ENCODE measurements at places on chromosomes 11 and 22.

GRCh38 chr11:13260201-13260962, 17.2 kb upstream of the BMAL1 start:
- DNase-seq, result no peak

DNA sequence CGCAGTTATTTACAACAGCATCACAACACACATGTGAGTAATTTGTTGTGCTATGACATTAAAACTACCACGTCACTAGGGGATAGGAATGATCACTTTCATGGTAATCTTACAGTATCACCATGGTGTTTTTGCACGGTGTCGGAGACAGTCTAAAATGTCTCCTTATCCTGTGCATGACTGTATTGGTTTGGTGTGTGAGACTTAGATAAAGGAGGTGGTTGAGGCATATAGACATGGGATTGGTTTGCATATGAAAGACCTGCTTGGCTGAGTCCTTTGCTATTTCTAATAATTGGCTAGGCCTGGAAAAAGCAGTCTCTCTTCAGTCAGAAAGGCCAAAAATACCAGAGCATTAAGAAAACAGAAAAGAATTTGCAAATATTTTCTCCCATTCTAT, 30.2 kb downstream of the MSANTD4 start:
- DNase-seq, result no peak

GRCh38 chr22:17733466-17733865, 40.8 kb downstream of the BID start:
- no peak for DNase-seq

GRCh38 chr11:99015634-99016454, 4.9 kb upstream of the CNTN5 start:
- DNase-seq, result peak; percentile 12

GRCh38 chr22:21697880-21698279, 32.1 kb downstream of the PPIL2 start:
- no peak for DNase-seq

- DNase-seq, result no peak
These were observed 140.7 kb upstream of the ANO3 start for GRCh38 chr11:26191193-26191592.

DNA sequence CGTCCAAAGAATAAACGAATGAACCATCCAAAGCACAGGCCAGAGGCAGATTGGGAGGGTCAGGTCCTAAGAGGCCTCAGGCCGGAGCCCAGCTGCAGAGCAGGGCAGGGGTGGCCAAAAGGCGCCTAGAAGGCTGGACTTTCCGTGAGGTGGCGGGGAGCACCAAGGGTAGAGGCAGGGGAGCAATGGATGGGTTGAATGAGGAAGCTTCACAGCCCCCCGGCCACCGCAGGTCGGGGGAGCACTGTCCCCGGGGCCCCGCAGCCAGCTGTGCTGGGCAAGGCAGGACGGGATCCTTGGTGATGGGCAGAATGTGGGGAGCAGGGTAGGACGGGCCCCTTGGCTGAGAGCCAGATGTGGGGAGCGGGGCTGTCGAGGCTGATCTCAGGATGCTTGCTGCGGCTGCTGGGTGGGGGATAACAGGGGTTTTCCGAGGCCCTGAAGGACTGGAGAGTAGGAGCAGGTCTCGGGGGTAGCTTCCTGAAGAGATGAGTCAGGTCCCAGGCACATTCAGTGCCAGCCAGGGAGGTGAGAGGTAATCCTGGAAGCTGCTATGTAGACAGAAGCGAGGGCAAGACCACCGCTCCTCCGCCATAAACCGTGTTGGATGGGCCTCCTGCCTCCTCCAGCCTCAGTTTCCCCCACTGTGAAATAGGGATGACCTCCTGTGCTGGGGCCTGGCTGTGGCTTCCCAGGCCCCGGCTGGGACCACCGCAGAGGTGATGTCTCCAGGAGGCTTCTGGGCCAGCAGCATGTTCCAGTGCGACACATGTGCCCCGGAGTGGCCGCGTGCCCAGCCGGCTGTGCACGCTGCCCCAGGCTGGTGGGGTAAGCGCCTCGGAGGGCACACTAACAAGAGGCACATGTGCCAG, 34.6 kb upstream of the KCNQ1OT1 start:
- DNase-seq, result no peak

- no peak for DNase-seq
These were observed 47.8 kb upstream of the BMAL1 start for GRCh38 chr11:13229711-13230318.

DNA sequence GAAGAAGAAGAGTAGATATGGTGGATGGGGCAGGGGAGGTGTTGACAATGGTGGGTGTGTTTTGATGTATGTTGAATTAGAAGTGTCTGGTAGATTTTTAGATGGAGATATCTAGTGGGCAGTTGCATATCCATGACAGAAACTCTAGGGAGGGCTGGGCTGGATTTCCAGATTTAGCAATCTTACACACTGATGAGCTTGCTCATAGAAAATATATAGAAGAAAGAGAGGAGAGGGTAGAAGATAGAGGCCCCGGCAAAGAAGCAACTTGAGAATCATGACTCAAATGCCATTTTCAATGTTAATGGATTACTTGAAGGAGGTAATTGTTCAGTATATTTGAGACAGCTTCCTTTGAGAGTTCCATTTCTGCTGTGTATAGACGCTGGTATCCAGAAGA, 8.2 kb downstream of the REXO2 start:
- DNase-seq, result no peak

GRCh38 chr11:104609311-104610085, 288.8 kb downstream of the CASP12 start:
- peak; percentile 51 for DNase-seq

DNA sequence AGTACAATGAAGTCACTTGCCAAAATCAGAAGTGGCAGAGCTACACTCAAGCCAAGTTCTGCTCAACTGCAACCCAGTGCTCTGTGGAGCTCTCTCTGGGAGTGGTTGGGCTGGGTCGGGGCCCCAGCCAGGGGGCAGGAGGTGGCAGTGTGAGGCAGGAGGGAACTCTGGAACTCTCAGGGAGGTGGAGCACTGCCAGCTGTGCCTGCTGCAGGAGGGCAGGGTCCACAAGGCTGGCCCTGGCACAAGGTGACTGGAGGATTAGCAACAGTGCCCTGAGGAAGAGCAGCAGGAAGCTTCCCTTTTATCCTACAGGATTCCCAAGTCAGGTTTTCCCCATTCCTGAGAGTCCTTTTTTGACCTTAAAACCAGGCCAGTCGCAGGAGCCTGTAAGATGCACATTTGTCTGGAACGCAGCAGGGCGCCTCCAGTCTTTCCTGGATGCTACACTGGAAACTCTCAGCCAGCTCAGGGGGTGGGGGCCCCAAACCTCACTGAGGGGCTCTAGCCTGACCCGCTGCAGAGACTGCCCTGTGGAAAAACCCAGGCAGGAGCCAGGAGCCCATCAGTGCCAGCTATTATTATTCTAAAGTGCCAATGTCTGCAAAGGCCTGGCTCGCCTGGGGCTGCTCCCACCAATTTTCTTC, 31.8 kb downstream of the DKK3 start:
- no peak for DNase-seq

- no peak for DNase-seq
These were observed 178.6 kb upstream of the NARS2 start for GRCh38 chr11:78753297-78753696.

GRCh38 chr11:59963733-59964132, at the start of gene OOSP4A:
TSS of gene OOSP4A (plus strand) at chr11:59964033. CDS start at chr11:59964033, 0 bp downstream.
- no peak for DNase-seq

- DNase-seq, result no peak
These were observed 1.2 kb upstream of the HSPA8 start for GRCh38 chr11:123062892-123063825.

- DNase-seq, result no peak
These were observed 5.1 kb downstream of the CHEK2 start for GRCh38 chr22:28736301-28737155.

GRCh38 chr11:2390091-2390724, 10.3 kb upstream of the TSSC4 start:
- DNase-seq, result peak; percentile 54

- DNase-seq, result no peak
These were observed 25.2 kb downstream of the MORC2 start for GRCh38 chr22:30943368-30943767.

GRCh38 chr11:106524436-106524835, 447.0 kb downstream of the AASDHPPT start:
- DNase-seq, result no peak

- no peak for DNase-seq
These were observed 7.4 kb downstream of the IFITM10 start for GRCh38 chr11:1742869-1743584.

DNA sequence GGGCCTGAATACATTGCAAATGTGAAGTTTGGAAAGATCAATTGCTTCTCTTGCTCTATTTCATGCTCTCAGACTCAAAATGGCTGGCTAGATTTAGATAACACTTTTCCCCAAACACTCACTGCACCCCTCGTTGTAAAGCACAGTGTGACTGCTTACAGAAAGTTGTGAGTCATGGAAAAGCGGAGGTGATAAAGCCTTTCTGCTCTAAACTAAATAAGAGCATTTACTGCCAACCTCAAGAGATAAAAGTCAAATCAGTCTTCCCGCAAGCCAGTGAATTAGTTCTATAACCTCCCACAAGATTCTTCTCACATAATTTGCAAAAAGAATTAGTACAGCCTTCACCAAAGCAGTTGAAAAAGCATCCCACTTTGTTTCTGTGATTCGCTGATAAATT, 168.7 kb downstream of the WT1 start:
- no peak for DNase-seq

GRCh38 chr11:107688322-107688918, 23.4 kb downstream of the SLN start:
- no peak for DNase-seq

DNA sequence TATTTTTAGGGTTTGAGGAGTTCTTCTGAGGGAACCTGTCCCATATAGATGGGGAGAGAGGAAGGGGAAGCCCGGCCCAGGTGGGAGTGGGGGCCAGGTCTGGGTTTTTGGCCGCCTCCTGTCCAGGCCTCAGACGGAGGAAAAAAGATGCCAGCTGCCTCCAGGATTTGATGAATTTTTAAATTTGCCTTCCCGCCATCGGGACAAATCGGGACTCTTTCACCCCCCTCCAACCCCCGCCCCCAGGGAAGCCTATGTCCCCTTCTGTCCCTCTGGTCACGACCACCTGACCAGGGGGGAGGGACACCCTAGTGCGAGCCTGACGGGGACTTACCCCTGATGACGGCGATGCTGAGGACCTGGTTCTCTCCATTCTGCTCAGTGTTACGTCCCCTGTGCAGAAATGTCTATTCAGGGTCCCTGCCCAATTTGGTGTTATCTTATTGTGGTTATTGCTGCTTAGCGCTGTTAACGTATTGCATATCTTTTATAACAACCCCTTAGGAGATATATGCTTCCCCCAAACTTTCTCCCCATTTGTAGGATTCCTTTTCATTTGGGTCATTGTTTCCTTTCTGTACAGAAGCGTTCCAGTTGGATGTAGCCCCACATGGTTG, 115.9 kb upstream of the GRK3 start:
- DNase-seq, result peak; percentile 8

DNA sequence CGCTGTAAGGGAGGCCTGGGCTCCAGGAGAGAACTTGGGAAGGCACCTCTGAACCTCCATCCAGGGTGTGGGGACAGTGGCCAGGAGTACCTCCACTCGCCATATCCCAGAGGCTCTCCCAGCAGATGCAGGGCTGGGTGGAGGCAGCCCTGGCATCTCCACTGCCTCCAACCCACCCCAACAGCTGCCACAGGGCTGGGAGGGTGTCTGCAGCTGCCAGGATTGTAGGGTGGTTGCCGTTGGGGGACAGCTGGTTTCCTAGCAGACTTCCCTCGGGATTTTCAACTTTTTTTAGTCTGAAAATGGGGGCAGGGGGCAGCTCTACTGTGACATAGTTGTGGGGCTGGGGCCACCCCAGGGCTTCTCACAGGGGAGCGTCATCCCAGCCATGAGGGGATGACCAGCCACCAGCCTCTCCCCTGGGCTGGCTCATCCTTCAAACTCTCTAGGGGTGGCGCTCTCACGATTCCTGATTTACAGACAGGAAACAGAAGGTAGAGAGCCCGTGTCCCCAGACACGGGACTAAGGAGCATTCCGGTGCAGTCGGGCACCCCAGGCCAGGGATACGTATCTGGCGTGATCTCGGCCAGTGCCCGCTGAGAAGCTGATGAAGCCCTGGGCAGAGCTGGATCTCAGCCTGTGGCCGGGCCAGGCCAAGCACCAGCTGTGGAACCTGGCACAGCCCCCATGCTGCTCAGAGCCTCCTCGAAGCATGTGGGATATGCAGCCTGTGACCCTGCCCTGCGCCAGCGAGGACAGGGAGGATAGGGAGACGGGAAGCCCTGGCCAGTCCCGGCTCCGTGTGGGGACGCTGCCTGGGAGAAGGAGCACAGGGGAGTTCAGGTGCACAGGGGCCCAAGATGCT, 9.9 kb downstream of the PRR5 start:
- no peak for DNase-seq

GRCh38 chr11:61598886-61599868, 18.3 kb upstream of the SYT7 start:
- no peak for DNase-seq

GRCh38 chr11:94574193-94574961, 7.2 kb downstream of the PIWIL4 start:
- DNase-seq, result no peak

DNA sequence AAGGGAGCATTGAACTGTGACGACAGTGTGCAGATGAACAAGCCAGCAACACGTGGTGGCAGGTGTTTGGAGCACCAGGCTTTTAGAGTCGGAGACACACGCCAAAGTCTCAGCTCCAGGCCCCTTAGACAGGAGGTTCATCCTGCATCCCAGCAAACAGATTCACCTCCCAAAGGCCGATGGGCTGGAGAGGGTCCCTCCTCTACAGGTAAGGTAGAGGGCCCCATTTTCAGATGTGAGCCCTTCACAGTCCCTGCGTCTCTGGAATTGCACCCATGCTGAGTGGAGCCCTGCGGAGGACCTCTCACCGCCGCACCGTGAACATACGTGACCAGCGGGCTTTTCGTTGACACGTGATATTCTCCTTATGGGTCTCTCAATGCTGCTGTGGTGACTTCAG, 109.0 kb upstream of the B3GAT1 start:
- DNase-seq, result no peak

DNA sequence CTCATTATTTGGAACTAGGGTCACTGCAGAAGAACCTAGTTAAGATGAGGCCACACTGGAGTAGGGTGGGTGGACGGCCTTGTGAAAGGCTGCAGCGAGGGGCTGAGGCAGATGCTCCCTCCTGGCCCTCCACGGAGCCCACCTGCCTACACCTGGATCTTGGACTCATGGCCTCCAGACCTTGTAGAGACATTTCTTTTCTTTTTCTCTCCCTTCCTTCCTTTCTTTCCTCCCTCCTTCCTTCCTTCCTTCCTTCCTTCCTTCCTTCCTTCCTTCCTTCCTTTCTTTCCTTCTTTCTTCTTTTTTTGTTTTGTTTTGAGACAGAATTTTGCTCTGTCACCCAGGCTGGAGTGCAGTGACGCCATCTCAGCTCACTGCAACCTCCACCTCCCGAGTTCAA, 26.6 kb downstream of the DUSP8 start:
- DNase-seq, result no peak

GRCh38 chr11:135036488-135037297, 624.7 kb upstream of the B3GAT1 start:
- no peak for DNase-seq

DNA sequence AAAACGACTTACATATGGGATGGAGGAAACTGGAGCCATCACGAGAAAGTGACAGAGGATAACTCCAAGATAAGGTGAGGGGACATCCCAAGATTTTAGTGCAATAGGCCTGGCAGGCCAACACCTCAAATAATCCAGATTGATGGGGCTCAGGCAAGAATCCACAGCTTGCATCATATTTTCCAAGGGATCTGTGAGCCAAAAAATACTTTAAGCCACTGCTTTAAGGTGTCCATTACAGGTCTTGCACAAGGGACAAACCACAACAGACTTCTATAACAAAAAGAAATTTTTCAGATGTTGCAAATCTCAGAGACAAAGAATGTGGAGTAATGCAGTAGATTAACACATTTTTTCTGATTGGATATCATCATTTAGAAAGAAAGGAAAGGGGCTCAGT, 45.6 kb downstream of the DENND5A start:
- DNase-seq, result no peak
